ENCODE measurements at places on chromosomes 12 and 14. TPM values are rescaled to one million over a fixed set of nuclear protein-coding genes. Genes with fewer than 3 reads are reported as not detected.

DNA sequence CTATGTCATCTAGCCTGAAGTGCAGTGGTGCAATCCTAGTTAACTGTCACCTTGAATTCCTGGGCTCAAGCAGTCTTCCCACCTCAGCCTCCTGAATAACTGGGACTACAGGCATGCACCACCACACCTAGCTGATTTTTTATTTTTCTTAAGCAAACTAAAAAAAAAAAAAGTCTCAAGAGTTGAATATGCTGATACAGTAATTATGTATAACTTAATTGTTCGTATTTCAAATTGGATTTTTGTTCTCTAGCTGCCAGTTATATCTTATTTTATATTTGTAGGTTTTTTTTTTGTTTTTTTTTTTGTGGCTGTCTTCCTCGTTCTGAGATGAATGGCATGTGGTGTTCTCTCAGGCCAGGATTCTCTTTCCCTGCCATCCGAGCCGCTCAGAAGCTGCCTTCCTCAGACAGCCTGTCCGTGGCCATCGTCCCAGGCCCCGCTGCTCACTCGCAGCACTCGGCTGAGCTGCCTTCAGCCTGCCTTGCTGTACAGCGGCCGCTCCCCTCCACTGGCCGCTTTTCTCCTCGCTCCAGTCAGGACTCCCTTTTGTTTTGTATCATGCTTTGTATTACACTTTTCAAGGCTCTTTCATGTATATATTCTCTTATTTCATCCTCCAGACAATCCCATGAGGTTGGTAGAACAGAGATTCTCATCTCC lies 53.3 kb downstream of the WDR20 start:
- DNase-seq = no peak

GTF2A1 gene
- 20.9 TPM for total RNA-seq

DNA sequence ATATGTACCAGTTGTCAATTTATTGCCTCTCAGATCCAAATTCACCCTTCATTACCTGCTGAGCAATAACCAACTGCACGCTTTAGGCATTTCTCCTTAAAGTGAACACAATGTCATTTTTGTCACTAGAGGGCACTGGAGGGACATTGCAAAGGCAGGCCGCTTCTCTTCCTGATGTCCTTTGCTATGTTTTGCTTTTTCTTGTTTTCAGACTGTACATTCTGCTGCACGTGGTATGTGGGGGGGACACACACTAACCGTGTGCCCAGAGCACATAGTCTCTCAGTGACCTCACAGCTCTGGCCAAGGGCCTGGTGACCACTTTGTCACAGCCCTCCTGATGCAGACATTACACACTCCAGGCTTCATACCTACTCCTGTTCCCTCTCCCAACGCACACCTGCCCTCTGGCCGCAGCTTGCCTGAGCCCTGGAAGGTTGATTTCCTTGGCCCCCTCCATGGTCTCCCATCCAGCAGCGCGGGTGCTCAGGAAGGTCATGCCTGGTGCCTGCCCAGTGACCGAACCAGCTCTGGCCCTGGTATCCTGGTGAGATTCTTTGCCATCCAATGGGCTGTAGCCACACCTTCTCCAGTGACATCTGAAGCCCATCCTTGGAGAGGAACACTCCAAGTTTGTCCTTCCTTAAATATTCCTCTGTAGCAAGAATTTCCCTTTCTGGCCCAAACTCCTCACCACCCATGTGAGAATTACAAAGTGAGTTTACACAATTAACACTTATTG lies 39.9 kb downstream of the MYO1H start:
- peak; percentile 7 for DNase-seq

GRCh38 chr12:30764251-30764650 lies 9.5 kb upstream of the CAPRIN2 start:
- DNase-seq = no peak

DNA sequence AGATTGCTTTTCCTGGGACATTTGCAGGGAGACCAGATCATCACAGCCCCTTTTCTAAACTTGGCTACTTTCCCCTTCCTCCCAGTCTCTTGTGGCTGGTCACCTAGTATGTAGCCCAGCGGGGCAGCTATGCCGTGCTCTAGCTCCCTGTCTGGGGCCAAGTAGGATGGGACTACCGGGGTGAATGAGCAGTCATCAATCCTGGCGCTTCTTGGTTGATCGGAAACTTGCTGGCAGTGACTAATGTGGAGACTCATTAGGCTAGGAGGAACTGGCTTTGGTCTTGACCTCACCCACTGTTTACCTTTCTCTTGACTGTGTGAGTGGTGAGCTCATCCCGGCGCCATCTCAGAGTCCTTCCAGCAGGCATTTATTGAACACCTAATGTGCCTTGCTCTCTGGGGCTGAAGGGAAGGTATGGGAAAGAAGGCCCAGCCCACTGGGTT lies 15.9 kb downstream of the PLEKHG3 start:
- peak; percentile 77 for DNase-seq

DNA sequence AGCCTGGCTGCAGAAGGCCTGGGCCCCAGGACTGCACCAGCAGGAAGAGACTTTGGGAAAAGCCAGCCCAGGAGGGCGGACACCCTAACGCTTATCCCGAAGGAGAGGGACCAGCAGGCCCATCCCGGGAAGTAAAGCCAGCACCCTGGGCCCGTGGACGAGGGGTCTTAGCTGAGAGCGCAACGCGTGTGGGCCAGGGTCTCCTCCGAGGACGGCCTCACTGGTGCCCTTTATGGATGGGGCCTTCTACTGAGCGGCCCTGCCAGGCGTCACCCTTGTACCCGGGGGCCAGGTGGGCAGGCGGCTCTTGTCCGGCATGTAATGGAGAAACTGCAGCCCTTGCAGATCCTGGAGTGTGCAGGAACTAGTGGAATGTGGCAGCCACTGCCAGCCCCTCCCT lies 14.1 kb downstream of the TEDC1 start:
- DNase-seq = no peak

IFT81 gene
- 24.2 TPM for total RNA-seq

ANAPC5 gene
- total RNA-seq = 180 TPM

DNA sequence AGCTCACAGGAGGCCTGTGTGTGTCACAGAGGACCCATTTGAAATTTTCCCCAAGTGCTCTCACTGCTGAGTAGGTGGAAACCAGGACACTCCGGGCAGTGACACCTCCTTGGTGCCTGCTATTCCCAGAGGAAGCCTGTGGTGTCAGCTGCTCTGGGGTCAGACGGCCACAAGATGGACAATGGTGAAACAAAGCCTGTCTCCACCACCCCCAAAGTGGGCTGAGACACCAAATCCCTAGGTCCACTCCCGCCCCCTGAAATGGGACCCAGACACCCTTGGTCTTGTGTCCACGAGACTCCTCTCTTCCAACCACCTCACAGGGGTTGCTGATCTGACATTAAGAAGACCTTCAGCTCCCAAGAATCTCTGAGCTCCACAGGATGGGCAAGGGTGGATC lies 7.0 kb downstream of the KCNH3 start:
- no peak for DNase-seq

- no peak for DNase-seq
Observed at GRCh38 chr14:44010071-44010470, 497.0 kb downstream of the FSCB start.

GRCh38 chr12:57005980-57006808 lies at the start of gene ZBTB39:
Gene ZBTB39, minus strand, starts transcription at chr12:57006546. Its CDS starts 1,629 bp downstream, at chr12:57004917.
- DNase-seq = peak; percentile 53

- DNase-seq = peak; percentile 30
Observed at GRCh38 chr12:31326736-31327659, 1.0 kb upstream of the SINHCAF start.

DNA sequence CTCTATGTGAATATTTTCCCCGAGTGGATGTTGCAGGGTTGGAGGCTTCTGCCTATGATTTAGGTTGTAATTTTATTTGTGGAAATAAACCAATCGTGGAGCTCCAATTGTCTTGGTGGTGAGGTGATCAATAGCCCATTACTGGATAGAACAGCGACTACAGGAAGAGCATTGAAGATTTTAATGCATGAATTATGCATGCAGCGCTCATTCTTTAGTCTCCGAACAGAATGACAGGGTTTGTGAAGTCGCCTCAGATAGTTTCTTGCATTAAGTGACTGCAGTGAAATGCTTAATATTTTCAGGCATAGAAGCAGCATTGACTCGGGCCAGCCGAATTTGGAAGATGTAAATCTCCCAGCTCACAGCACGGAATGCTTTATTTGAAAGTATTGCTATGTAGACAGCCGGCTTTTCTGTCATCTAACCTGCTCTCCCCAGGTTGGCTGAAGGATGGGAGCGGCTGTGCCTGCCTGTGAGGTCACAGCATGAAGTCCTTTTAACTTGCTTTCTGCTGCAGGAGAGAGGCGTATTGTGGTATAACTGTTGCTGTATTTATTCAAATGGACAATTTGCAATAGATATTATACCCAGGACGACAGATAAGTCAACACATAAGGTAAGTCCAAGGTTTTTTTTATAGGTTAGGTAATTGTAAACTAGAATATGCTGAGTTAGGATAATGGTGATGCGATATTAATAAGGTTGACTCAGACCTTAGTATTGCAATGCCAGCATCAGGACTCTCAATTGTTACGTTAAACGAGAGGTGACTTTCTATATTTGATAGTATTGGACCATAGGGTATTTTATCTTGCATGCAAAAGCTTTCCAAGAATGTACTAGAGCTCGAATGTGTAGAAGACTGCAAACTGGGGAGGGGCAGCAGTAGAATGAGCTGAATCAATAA lies 135.7 kb downstream of the CNTN1 start:
- DNase-seq = no peak

DNA sequence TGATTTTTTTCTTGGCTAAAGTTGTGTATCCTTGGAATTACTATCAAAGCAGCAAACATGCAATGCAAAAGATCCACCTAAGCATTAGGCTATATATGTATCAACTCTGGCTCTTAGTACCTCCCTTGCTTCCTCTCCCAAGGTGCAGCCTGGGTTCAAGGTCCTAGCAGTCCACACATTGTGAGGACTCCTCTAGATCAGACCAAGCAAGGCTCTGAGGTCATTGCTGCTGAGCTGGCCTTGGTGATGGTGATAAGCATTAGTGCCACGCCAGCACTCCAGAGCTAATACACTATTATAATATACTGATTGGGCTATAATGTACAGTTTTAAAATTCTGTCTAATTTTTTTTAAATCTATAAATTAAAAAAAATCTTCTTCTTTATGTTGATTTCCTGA lies 196.9 kb upstream of the BTG1 start:
- DNase-seq = no peak

CRIP2 gene
- total RNA-seq = 8.6 TPM

- peak; percentile 46 for DNase-seq
Observed at GRCh38 chr14:74459289-74459946, 33.4 kb upstream of the SYNDIG1L start.

GRCh38 chr12:113002155-113002554 lies 23.8 kb downstream of the OAS2 start:
- no peak for DNase-seq

DNA sequence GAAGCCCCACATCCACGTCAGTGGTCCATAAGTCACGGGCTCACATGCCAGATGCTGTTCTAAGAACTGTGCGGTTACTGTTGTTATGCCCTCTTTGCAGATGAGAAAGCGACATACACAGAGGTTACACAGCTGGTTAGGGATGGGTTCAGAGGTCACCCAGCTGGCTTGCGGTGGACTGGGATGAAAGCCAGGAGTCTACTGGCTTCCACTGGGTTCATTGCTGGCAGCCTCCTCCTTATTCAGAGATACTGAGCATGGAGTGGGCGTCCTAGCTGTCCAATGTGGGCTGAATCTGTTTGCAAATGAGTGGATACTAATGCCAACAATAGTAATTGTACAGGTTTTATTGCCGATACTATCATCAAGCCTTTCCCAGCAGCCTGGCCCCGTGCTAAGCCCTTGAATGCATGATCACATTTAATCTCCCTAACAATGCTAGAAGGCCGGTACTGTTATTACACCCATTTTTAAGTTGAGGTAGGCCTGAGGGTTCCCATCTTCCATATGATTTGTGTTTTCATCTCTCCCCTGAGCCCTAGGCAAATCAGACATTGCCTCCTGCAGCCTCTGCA lies 129.1 kb downstream of the PLXNC1 start:
- peak; percentile 83 for DNase-seq

DNA sequence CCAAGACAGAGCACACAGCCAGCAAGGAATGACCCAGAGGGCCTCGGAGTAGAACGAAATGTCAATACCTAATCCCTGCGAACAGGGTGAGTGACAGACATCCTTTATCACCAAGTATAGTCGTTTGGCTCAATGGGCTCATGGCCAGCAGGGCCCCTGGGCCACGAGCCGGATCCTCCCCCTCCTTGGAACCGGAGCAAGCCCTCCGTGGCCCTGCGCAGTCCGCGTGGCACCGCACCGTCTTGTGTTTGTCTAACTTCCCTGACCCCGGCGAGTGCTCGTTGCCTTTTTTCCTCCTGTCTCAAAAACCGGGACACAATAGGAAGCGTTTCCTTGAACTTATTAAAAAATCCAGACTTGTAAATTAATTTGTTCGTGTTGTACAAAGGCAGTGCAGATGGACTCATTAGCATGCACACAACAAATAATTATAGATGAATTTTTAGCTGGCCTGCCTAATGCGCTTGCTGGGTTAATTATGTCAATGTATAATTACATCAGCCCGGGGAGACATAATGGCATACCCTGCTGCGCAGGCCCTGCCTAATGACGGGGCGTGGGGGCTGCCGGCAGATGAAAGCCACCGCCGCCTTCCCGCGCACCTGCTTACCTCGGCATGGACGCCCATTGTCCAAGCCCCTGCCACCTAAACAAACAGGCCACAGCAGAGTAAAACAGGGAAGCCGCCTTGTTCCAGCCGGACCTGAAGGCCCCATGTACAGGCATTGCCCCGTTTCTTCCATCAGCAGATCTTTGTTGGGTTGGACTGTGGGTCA lies 81.6 kb downstream of the PHETA1 start:
- no peak for DNase-seq

- DNase-seq = peak; percentile 1
Observed at GRCh38 chr14:30420515-30420914, 138.4 kb upstream of the G2E3 start.

- no peak for DNase-seq
Observed at GRCh38 chr12:4322726-4323125, 1.7 kb downstream of the TIGAR start.

DNA sequence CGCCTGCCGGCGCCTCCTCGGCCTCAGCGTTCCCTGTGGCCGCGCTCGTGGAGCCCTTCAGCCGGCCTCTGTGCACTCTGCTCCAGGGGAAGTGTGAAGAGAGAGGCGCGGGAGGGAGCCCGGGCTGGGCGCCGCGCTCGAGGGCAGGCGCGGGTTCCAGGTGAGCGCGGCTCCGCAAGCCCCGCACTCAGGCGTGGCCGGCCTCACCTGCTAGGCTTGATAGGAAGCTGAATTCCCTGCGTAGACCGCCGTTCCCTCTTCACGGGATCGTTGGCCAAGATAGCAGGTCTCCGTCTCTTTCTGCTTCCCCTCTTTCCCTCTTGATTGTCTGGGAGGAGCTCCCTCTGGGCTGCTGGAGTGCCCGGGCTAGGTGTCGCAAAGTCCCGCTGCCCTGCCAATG lies 89.7 kb downstream of the ASCL4 start:
- DNase-seq = no peak

GRCh38 chr12:130713581-130713991 lies 2.5 kb downstream of the RIMBP2 start:
- no peak for DNase-seq

GRCh38 chr12:25793196-25793595 lies 165.3 kb upstream of the RASSF8 start:
- no peak for DNase-seq

GRCh38 chr12:116880817-116881324 lies 370 bp downstream of the HRK start:
- peak; percentile 29 for DNase-seq

GRCh38 chr14:74437496-74438053 lies 11.6 kb upstream of the SYNDIG1L start:
- DNase-seq = peak; percentile 4

C14orf180 gene
- total RNA-seq = not detected
